ENCODE measurements at places on chromosomes 2 and 18.

DNA sequence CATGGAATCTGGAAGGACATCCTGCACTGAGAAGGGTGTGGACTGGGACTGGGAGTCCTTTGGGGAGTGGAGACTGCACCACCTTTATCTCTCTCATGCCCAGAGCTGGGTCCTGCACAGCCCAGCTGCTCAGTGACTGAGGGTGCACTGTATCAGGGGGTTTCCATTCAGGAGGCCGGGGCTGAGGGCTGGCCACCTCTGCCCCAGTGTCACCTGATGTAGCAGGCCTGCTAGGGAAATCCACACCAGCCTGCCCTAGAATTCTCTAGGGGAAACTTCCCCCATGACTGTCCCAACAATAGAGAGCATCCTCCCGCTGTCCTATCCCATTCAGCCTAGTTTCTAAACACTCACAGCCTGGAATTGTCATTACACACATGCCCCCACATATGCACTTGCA lies 116.7 kb downstream of the CTIF start:
- DNase-seq: no peak

- DNase-seq: peak; percentile 87
Observed at GRCh38 chr18:23871410-23871809, 143.1 kb upstream of the TTC39C start.

GRCh38 chr2:16288371-16289112 lies 348.2 kb downstream of the MYCN start:
- DNase-seq: no peak

GRCh38 chr2:126910637-126911036 lies 11.9 kb downstream of the TEX51 start:
- no peak for DNase-seq

DNA sequence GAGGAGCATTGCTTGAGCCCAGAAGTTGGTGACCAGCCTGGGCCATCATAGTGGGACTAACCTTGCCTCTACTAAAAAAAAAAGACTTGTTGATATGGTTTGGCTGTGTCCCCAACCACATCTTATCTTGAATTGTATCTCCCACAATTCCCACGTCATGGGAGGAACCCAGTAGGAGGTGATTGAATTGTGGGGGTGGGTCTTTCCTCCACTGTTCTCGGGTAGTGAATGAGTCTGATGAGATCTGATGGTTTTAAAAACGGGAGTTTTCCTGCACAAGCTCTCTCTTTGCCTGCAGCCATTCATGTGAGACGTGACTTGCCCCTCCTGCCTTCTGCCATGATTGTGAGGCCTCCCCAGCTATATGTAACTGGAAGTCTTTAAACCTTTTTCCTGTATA lies 47.0 kb downstream of the PROC start:
- DNase-seq: no peak

DNA sequence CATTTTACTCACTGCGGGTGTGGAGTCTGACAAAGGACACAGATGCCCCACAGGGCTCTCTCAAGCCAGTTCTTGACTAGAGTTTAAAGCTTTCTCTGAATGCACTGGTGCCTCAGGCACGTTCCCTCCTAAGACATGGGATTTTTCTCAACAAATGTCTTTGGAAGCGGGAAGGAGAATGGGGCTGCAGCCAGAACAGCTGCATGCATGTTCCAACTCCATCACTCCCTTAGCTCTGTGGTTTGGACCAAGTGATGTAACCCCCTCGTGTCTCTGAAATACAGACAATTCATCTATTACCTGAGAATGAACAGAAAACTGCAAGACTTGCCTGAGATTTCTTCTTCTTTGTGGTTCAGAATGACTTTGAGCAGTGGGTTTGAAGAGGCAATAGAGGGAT lies 141.7 kb upstream of the SERPINE2 start:
- DNase-seq: no peak

GRCh38 chr2:232860593-232861241 lies 9.3 kb upstream of the SNORC start:
- no peak for DNase-seq

GRCh38 chr18:12281861-12282260 lies 26.2 kb upstream of the TUBB6 start:
- no peak for DNase-seq

DNA sequence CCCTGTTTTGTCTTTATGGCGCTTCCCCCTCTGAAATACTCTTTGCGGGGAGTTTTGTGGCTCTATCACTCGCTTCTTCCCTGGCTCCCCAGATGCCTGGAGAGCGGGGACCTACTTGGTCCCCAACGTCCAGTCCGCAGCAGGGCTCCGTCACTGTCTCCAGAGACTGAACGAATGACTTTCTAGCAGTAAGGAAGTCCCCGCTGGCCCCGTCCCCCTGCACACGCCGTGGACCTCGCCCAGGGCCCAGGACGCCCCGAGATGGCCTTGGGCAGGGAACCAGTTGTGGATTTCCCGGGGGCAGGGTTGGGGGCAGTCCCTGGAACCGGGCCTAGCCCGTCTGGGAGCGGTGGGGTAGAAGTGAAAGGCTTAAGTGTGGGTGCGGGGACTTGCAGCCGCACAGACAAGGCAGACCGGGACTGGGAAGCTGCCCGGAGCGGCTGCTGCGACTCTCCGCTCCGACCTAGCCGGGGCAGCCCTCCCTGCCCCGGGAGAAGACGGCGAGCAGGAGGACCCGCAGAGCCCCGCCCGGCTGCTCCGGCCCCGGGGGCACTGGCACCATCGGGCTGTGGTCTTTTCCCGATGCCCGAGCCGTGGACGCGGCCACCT lies 821 bp upstream of the EPHA4 start:
- DNase-seq: no peak

- no peak for DNase-seq
Observed at GRCh38 chr2:145736871-145737270, 1217.0 kb upstream of the ZEB2 start.

DNA sequence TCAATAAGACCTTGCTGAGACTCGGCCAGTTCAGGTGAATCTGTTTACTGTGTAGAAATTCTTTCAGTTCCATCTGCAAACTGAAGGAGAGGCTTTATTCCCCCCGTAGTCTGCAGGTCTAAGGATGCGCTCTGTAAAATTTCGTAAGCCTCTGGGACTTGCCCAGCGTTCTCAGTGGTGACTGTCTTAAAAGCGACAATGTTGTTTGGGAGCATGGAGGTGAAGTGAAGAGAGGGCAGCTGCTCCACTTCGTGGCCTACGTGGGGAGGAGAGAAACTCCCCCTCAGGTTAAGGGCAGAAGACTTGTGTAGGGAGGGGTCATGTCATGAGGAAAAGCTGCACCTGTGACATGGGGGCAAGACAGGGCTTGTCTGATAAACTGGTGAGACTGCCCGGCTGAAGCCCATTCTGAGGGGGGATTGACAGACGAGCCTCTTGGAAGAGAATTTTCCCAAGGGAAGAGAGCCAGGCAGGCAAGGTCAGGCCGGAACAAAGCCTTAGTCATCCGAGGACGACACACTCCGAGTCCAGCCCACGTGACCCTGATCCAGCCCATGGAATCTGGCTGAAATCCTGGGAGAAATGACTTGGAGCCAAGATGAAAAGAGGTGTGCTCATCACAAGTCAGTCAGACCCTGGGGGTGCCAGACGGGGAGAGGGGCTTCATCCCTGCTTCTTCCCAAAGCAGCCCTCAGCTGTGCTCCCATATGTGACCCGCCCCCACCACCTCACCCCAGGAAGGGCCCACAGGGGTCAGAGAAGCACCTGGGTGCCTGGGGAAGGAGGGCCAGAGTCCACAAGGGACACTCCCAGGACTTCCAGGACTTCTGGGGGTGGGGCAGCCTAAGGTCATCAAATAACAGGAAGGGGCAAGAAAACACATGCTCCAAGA lies 88.5 kb upstream of the SH3BP4 start:
- no peak for DNase-seq

DNA sequence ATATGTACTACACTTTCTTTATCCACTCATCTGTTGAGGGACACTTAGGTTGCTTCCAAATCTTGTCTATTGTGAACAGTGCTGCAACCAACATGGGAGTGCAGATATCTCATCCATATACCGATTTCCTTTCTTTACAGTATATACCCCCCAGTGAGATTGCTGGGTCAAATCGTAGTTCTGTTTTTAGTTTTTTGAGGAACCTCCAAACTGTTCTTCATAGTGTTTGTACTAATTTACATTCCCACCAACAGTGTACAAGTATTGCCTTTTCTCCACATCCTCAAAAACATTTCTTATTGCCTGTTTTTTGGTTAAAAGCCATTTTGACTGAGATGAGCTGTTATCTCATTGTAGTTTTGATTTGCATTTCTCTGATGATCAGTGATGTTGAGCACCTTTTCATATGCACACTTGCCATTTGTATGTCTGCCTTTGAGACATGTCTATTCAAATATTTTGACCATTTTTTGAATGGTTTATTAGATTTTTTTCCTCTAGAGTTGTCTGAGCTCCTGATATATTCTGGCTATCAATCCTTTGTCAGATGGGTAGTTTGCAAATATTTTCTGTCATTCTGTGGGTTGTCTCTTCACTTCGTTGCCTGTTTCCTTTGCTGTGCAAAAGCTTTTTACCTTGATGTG lies 12.2 kb downstream of the PLEK start:
- DNase-seq: no peak

GRCh38 chr2:149464396-149464795 lies 123.2 kb downstream of the MMADHC start:
- no peak for DNase-seq

GRCh38 chr2:180001726-180002125 lies 5.4 kb downstream of the CWC22 start:
- no peak for DNase-seq

- no peak for DNase-seq
Observed at GRCh38 chr18:28174181-28174905, 2.6 kb downstream of the CDH2 start.

DNA sequence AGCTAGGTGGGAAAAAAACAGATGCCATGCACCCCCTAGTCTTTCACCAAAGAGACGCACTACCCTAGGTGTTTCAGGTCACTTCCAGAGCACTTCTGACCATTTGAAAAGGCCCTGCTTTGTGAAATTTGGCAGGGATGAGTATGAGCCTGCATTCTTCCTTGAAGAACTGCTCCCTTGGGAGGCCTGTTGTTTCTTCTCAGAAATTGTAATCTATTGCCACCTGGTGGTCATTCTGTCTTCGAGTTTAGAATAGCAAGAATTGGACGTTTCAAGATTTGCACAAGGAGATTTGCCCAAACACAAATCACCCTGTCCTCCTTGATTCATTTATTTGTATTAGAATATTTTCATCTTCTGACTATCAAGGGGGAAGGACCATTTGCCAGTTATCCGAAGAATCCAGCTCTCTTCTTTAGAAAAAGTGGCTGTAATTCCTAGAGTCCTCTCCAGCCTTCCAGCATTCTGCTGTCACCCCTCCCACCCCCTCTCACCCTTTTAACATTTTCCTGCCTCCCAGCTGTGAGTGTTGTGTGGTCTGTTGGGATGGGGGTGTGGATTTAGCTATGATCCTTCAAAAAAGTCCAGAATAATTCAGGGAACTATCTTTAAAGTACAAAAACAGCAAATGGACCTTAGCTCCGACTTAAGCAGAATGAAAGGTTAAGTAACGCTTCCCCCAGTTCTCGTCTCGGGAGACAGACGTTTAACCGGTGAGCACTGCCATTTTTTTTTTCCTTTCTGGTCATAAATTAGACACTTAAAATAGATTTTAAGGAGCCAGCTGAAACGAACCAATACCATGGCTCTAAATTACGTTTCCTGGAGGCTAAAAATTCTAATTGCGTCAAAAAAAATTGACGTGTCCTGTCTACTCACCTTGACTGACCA lies 3.7 kb upstream of the GAD1 start:
- peak; percentile 58 for DNase-seq

GRCh38 chr18:24930971-24931370 lies 421.0 kb downstream of the ZNF521 start:
- DNase-seq: no peak

- no peak for DNase-seq
Observed at GRCh38 chr2:169065864-169066517, 3.4 kb upstream of the DHRS9 start.

DNA sequence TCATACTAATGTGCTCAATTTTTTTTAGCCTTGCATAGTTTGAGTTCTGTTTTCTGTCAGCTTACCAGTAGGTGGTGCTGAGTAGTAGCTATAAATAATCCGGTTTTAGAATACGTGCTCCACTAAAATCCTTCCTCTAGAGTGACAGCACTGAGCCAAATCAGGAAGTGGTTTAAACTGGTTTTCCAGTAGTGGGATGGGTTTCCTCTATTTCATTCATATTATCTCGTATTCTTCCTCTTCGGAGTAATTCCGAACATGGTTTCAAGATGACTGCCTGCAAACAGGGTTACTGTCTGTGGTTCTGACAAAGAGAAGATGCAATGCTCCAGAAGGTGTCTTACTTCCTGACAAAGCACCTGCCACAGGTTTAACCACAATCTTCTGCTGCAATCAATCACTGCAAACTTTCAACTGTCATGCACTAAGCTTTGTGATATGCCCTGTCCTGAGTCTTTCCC lies 496.9 kb upstream of the VRK2 start:
- no peak for DNase-seq

DNA sequence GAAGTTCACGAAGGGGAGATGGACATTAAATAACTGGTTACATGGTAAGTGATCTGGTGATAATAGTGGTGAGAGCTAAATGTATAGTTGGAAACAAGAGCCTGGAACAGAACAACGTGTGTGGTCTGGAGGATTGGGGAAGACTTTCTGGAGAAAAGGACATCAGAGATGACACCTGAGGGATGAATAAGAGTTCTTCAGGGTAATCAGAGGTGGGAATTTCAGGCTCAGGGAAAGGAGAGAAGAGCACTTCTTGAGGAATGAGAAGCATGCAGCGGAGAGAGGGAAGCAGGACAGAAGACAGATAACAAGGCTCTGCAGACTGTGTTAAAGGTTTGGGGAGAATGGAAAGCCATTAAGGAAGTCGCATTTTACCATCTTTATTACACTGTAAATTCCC lies 450.7 kb downstream of the TNS1 start:
- DNase-seq: no peak

DNA sequence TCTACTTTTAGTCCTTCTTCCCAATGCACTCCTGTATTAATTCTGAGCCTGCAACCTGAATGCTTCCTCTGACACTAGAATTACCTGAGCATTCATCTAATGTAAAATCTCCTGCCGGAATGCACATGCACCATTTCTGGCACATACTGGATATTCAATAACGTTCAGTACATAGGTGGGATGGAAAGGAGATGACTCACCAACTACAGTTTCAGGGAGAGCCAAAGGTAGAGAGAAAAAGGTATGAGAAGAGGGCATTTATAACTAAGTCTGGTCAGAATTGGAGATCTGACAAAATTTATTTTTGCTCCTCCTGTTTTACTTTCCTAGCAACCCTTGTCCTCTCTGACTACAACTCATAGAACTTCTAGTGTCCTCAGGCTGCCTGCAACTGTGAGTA lies 1954.1 kb upstream of the CELF4 start:
- DNase-seq: no peak

Measured in naive thymus-derived CD8-positive, alpha-beta T cell (primary cell).